ENCODE measurements at places on chromosomes 16 and 17.

- peak; percentile 79 for DNase-seq
These were observed 772 bp downstream of the CHD3 start for GRCh38 chr17:7889166-7889955.

- no peak for DNase-seq
These were observed 12.8 kb upstream of the CES3 start for GRCh38 chr16:66948134-66948836.

- DNase-seq, result no peak
These were observed 31.1 kb downstream of the ADCY7 start for GRCh38 chr16:50297301-50298074.

- no peak for DNase-seq
These were observed 164.8 kb upstream of the DYNLRB2 start for GRCh38 chr16:80375973-80376372.

GRCh38 chr17:68627956-68628575, 26.9 kb upstream of the FAM20A start:
- no peak for DNase-seq

DNA sequence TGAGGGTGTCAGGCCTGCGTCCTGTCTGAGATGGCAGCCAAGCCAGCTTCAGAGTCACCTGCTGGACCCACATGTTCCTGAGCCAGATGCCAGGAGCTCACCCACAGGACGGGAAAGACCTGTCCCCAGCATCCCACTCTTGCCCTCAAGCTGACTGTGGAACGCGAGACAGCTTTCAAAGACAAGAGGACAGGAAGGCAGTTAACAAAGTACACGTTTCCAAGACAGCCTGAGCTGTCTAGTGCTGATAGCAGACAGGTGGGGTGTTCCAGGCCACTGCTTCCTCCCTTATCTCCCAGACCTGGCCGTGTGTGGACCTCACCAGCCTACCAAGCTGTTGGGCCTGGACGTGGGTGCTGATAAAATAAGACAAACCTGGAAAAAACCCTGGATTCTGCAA, 13.2 kb downstream of the CMTM3 start:
- DNase-seq, result peak; percentile 8

DNA sequence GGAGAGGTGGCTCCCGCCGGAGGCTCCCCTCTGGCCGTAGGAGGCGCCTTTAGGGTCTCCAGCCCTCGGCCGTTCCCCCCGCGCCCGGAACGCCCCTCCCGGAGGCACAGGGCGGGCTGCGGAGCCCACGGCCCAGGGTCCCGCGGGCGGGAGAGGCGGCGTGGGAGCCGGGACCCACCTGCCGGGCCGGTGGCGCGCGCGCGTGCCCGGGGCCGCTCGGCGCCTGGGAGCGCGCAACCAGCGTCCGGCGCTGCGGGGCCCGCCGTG, at the start of gene MIF4GD:
Gene MIF4GD (minus strand): TSS at position 266 of the 267 bp plus-strand sequence. CDS start 1,036 bp downstream, outside the sequence.
- no peak for DNase-seq

GRCh38 chr17:37608351-37609169, 658 bp downstream of the SYNRG start:
- peak; percentile 22 for DNase-seq

DNA sequence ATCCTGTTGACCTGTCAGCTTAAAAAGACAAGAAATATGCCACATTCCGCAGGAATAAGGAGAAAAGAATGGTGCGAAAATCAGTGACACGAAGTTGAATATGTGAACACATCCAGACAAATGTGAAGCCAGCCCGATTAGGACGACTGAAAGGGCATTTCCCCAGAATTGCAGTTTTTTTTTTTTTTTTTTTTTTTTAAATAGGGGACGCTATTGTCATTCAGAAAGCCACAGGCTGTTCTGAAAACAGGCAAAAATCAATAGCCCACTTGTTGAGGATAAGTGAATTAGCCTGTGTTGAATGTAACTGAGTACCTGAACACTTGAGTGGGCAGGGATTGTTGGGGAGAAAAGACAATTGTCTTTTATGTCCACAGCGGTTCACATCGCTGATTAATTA, 507.1 kb downstream of the WWOX start:
- no peak for DNase-seq

GRCh38 chr17:81607431-81607830, 29.5 kb downstream of the NPLOC4 start:
- no peak for DNase-seq

DNA sequence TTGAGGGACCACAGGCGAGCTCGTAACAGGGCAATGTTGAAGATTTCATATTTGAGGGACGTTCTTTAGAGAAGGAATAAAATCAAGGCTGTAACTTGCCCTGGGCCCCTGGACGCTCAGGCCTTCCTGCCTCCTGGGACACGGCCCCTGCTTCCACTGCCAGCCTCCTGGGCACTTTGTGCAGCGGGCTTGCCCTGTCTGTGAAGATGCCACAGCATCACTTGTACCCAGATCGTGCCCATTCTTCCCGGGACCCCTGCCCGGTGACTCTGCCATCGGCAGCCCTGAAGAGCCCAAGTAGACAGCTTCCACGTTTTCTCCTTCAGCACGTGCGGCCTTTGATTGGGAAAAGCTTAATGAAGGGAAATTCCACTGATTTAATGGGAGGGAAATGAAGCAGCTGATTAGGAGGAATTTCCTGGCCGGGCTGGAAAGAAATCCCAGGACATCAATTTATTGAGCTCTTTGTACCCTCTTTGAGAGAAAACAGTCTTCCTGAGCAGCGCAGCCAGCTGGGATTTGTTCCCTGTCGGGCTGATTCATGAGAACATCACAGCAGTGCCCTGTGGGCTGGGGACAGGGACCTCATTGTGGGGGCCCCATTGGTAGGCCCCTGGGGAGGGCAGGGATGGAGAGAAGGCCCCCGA, 71.5 kb downstream of the CRISPLD2 start:
- DNase-seq, result no peak

GRCh38 chr17:17911001-17911613, 61.1 kb downstream of the TOM1L2 start:
- DNase-seq, result no peak

- DNase-seq, result no peak
These were observed 94.7 kb downstream of the GOSR1 start for GRCh38 chr17:30571921-30572320.

DNA sequence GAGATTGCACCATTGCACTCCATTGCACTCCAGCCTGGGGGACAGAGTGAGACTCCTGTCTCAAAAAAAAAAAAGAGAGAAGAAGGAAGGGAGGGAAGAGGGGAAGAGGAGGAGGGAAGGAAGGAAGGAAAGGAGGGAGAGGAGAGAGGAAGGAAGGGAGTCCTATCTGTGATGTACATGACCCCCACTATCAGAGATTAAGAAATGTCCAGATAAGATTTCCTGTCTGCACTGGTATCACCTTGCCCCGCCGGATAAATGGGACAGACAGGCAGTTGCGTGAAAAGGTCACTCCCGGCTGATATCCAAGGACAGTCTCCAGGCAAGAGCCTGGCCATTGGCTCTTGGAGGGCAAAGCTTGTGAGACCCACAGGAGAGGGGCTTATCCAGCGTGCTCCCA, 5.2 kb upstream of the ZFPM1 start:
- DNase-seq, result no peak

DNA sequence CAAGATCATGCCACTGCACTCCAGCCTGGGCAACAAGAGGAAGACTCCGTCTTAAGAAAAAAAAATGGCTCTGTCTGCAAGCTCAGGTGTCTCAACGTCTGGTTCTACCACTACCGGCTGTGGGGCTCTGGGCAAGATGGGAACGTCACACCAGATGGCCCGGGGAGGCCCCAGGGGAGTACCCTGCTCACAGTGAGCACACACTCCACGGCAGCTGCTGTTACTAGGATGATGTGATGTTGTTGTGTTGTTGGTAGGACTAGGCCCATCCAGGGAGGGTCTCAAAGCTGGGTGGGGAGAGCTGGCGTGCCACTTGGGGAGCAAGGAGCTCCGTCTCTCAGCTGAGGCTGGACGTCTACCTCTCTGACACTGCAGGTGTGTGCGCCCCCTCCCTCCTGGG, 9.4 kb upstream of the NPTX1 start:
- DNase-seq, result no peak
